Muscle of back (tissue), 13 donors: ENCODE measurements at places on chromosomes 7 and 10.

- no peak for DNase-seq
These were observed 3.6 kb upstream of the JAKMIP3 start for GRCh38 chr10:132062116-132062515.

GRCh38 chr7:2241580-2242540 is at the start of the genes MRM2 and NUDT1:
Gene MRM2, minus strand, starts transcription at chr7:2242205. Its CDS starts 36 bp downstream, at chr7:2242169.
Gene NUDT1, plus strand, starts transcription at chr7:2242226. Its CDS starts 2,349 bp downstream, at chr7:2244575.
- peak; percentile 87 for DNase-seq

DNA sequence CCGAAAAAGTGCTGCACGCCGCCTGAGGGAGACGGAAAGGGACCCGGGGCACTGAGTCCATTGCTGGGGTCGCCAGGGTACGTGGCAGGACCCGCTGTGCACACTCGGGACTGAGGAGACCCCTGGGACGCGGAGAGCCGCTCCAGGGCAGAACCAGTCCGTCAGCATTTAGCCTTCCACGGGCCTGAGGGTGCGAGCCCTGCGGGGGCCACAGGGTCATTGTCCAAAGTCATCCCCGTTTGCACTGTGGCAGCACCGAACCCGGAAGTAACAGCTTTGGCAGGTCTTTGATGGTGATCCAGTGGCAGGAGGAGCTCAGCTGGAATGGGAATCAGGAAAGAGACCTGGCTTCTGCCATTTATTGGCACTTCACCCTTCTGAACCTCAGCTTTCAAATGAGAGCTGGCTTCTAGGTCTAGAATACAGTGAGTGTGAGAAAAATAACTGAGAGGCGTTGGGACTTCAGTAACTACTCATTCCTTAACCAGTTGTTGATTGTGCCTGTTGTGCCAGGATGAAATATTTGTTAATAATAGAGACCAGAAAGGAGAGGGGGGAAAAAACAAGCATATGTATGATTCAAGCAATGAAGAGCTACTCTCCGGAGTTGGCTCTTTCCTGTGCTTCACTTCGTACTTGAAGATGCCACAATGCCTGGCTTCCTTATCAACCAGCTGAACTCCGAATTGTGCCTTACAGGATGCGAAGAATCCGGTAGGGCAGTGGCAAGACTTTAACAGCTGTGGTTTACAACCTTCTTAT is 811 bp upstream of the ARHGAP12 start:
- no peak for DNase-seq

GRCh38 chr10:19683356-19683755 is 132.9 kb upstream of the PLXDC2 start:
- peak; percentile 22 for DNase-seq

- no peak for DNase-seq
These were observed 6.6 kb downstream of the GNA12 start for GRCh38 chr7:2837496-2837895.

DNA sequence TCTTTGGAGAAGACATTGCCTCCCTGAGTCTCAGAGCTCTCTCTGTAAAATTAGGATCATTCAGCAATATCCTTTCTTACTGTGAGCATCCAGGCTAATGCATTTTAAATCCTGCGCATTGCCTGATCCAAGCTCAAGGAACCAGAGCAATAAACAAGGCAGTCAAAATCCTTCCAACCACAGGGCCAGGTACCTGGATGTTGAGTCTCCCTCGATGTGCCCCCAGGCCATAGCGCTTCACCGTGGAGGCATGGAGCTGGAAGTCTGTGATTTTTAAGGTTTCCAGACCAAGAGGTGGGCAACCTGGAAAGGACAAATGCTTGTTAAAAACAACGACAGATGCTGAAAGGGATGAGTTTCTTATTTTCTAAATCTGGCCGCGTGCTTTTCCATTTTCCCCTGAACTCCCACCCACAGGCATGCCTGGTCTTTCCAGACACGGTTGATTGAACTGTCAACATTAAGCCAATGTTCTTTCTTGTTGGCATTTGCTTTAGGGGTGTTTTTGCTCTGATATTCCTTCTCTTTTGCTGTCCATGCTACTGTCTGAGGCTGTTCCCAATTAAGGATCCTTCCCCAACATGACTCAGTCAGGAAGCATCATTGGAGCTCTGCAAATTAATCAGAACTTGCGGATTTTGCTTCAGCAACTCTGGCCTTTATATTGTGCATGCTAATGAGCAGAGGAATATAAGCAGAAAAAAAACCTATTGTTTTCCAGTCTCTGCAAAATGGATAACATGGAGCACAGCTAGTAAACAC is 29.0 kb downstream of the CPXM2 start:
- DNase-seq: peak; percentile 39

DNA sequence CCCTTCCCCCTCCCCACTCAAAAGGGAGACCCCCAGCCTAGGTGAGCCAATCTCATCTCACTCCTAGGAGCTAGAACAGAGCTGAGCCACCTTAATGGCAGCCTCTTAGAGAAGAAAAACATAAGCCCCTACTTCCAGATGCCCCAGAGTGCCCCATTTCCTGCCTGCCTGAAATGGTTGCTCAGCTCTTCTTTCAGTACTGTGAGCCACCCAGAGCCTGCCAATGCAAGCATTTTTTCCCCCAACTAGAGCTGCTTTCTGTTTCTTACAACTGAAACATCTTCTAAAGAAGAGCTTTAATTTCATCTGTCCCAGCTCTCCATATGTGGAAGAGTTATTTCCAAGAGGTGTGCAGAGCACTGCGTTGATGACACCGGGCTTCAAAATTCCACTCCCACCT is 136.7 kb downstream of the PLPP4 start:
- no peak for DNase-seq

GRCh38 chr10:43573250-43574000 is 991 bp downstream of the ZNF239 start:
- peak; percentile 21 for DNase-seq

DNA sequence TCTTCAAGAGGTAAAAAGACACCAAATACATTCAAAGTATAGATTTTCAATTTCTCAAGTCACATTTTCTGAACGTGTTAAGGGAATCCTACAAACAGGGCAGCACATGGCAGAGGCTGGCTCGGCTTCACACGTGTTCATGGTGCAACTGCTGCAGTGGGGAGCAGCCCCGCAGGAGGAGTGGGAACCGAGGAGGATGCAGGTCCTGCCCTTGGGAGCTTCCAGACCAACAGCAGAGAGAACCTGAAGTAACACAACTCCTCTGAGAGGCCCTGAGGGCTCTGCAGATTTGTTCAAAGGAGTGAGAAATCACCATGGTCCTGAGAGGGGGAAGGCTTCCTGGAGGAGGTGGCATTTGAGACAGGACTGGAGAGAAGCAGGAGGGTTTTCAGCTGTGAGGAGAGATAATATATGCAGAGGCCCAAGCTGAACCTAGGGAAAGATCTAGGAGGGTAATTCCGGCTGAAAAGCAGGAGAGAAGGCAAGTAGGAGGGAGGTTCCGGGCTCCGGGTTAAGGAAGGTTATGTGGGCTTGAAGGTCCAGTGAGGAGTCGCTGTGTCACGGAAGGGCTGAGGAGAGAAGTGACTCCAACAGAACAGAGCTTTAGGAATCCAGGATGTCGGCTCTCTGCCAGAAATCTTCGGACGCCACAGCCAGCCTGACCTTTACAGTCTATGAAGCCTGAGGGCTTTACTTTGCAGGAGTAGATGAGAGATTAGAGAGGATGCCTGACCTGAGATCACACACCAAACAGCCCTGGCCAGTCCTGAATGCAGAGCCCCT is 77.5 kb downstream of the GPR26 start:
- DNase-seq: peak; percentile 13

DNA sequence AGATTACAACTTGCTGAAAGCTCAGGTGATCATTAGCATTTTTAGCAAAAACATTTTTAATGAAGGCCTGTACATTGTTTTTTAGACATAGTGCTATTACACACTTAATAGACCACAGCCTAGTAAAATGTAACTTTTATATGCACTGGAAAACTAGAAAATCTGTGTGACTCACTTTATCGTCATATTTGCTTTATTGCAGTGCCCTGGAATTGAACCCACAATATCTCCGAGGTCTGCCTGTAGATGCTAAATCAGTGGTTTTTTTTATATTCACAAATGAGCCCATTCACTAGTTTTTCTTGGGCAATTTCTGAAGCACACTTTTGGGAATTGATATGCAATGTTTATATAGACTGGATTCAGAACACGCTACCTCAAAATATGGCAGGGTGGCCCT is 105.1 kb downstream of the PTPRN2 start:
- no peak for DNase-seq

DNA sequence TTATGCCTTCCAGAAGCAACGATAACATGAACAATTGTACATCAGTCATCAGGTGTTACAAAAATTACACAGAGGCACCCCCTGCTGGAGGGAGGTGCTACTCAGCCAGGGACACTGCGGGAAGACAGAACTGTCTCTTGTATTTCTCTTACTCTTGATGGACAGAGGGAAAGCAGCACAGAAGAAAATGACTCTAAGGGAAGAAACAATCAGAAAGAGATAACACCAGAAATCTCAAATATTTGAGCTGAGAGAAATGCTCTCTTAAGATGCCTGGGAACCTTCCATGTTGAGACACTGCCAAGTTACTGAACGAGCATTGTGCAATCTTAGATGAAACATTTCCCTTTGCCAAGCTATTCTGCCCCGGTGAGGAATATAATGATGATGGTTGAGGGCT is 227.6 kb upstream of the NPSR1 start:
- peak; percentile 22 for DNase-seq

- DNase-seq: peak; percentile 33
These were observed 3.6 kb downstream of the LRRC17 start for GRCh38 chr7:102916426-102916825.

GRCh38 chr7:34823650-34824258 is 165.7 kb downstream of the NPSR1 start:
- peak; percentile 17 for DNase-seq

DNA sequence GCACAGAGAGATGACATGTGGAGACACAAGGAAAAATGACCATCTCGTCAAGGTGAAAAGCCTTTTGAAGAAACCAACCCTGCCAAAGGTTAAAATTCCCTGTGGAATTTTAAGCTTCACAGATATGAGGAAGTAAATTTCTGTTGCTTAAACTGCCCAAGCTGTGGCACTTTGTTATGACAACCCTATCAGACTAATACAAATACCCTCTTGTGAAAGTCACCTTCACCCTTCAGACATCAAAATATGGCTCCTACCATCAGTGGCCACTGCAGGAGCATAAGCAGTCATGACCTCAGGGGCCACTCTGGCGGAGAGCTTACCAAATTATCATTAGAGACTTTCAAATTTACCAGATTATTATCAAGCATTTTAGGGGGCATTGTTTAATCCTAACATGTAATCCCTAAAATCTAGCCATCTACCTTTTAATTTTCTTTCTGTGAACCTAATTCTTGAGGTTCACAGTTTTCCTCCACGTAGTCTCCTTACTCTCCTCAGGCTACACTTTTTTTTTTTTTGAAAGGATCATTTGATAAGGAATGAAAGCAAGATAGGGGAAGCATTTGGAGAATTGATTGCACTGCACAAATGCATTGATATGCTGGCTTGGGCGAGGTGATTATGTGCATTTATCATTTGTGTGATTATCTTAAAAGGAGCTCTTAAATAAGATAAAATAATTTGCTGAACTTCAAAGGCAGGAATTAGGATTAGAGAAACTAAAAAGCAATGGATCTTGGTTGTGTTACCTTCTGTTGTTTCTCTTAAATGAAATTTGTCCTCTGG is 90.3 kb downstream of the TMEM168 start:
- DNase-seq: no peak

DNA sequence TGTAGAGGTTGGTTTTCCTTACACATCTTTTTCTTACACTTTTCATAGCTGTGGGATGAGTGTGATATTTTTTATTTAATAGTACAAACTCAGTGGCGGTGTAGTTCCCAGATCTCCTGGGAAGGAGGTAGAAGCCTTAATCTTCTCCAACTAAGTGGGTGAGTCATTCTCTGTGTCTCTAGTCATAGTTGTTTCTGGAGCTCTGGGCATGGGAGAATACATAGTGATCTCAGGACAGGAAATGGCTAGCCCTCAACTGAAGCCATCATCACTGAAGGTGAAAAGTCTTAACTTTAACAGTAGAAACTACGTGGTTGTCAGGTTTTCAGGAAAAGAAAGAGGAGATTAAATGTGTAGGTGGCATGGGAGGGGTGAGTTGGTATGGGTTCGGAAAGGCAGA is 319.4 kb upstream of the FZD8 start:
- no peak for DNase-seq

DNA sequence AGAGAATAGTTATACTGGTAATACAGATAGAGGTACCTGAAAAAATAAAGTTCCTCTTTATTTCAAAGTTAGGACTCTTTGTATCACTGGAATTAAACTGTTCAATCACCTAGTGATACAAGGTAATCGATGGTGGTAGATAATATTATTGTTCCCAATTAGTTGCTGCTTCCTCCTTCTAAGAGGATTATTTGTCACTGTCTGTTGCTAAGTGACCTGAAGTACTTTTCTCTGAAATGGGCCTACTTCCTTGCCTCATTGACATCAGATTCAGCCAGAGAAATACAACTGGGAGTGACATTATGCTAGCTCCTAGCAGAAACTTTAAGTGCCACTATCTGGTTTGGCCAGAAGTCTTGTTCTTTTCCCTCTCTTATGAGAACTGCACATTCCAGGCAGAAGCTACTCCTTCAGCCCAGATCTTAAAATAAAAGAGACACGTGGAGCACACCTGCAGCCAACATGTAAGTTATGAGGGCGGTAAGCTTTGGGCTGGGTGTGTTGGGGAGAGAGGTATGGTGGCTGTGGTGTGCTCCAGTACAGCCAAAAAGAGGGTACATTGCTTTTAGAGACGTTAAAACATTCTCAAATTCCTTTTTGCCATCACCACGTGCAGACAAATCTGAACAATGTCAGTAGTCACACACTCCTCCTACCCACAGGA is 54.8 kb downstream of the MINDY3 start:
- DNase-seq: no peak

DNA sequence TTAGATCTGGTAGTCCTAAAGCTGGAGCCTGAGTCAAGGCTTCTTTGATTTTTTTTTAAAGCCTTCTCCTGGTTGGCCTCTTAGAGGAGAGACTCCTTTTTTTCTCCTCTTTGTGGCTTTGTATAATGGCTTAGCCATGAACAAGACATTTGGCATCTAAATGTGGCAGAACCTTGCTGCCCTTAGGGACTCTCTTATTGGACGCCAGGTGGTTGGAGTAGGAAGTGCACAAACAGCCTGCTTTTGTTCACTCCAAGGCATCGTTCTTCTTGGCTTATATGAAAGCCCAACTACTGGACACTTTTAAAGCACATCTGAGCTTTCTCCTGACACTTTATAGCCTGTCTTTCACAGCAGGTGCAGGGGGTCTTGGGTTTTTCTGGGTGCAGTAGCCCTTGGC is 25.0 kb downstream of the ZPBP start:
- no peak for DNase-seq

- no peak for DNase-seq
These were observed 94.4 kb upstream of the INSIG1 start for GRCh38 chr7:155203059-155203881.
